Smooth muscle cell of bladder (primary cell): ENCODE measurements at places on chromosomes 2 and 18. TPM values are rescaled to one million over a fixed set of nuclear protein-coding genes. Genes with fewer than 3 reads are reported as not detected.

OXER1 gene
- under 0.01 TPM in 1 of 2 replicates, not detected in the other for total RNA-seq

FNDC4 gene
- 11.9 and 14.0 TPM in 2 replicates for total RNA-seq

CNDP1 gene
- not detected in 2 replicates for total RNA-seq

SFTPB gene
- not detected in 2 replicates for total RNA-seq

EPB41L3 gene
- 10.1 and 30.4 TPM in 2 replicates for total RNA-seq

SERPINB12 gene
- total RNA-seq: not detected in 2 replicates

RESP18 gene
- total RNA-seq: not detected in 2 replicates

GALR1 gene
- total RNA-seq: not detected in 2 replicates

LYPD6 gene
- total RNA-seq: 0.18 and 0.57 TPM in 2 replicates

CCDC141 gene
- total RNA-seq: under 0.01 TPM in 1 of 2 replicates, not detected in the other

KLHL30 gene
- 0.46 and 0.57 TPM in 2 replicates for total RNA-seq

NT5C1B gene
- total RNA-seq: not detected in 2 replicates

IL1RN gene
- total RNA-seq: 0.09 and 0.71 TPM in 2 replicates

KCNG2 gene
- total RNA-seq: 1.3 and 4.7 TPM in 2 replicates

DCTN1 gene
- total RNA-seq: 186 and 223 TPM in 2 replicates

TLX2 gene
- total RNA-seq: not detected in 2 replicates

SLC8A1 gene
- 13.1 and 19.8 TPM in 2 replicates for total RNA-seq

CHRND gene
- not detected in 2 replicates for total RNA-seq

BMPR2 gene
- 11.4 and 15.0 TPM in 2 replicates for total RNA-seq

TFCP2L1 gene
- under 0.01 TPM in 1 of 2 replicates, not detected in the other for total RNA-seq

LAPTM4A gene
- total RNA-seq: 214 and 217 TPM in 2 replicates

SGPP2 gene
- total RNA-seq: not detected in 2 replicates

IKZF2 gene
- total RNA-seq: 4.4 and 5.1 TPM in 2 replicates

ABCG8 gene
- not detected in 2 replicates for total RNA-seq

IL36B gene
- not detected in 2 replicates for total RNA-seq

ACMSD gene
- total RNA-seq: under 0.01 TPM in 1 of 2 replicates, not detected in the other

AGXT gene
- total RNA-seq: 0.14 TPM in 1 of 2 replicates, not detected in the other

SIX2 gene
- under 0.01 and 0.18 TPM in 2 replicates for total RNA-seq

HOXD13 gene
- total RNA-seq: 0.09 and 0.28 TPM in 2 replicates

ACTG2 gene
- total RNA-seq: 12.3 and 20.1 TPM in 2 replicates

CIDEA gene
- 0.09 TPM in 1 of 2 replicates, not detected in the other for total RNA-seq

CTLA4 gene
- not detected in 2 replicates for total RNA-seq

REG3A gene
- total RNA-seq: not detected in 2 replicates

PTPN2 gene
- 32.1 and 33.1 TPM in 2 replicates for total RNA-seq

ACKR3 gene
- 23.9 and 44.9 TPM in 2 replicates for total RNA-seq
